ENCODE measurements at places on chromosomes 12 and 14. TPM values are rescaled to one million over a fixed set of nuclear protein-coding genes. Genes with fewer than 3 reads are reported as not detected.

C14orf39 gene
- 0.29 TPM for total RNA-seq

GPR65 gene
- total RNA-seq = under 0.01 TPM

OR4Q3 gene
- not detected for total RNA-seq

ADAM20 gene
- total RNA-seq = 1.5 TPM

- no peaks in the 10 kb centered on the region for H3K27me3 ChIP-seq
- H3K4me1 ChIP-seq = peaks cover 3% of the 10 kb centered on the region
- H3K27ac ChIP-seq = no peak overlapping the region
- H3K4me3 ChIP-seq = no peak overlapping the region
- DNase-seq = no peak
Observed at GRCh38 chr12:47207340-47207717, 127.6 kb upstream of the AMIGO2 start.

DNA sequence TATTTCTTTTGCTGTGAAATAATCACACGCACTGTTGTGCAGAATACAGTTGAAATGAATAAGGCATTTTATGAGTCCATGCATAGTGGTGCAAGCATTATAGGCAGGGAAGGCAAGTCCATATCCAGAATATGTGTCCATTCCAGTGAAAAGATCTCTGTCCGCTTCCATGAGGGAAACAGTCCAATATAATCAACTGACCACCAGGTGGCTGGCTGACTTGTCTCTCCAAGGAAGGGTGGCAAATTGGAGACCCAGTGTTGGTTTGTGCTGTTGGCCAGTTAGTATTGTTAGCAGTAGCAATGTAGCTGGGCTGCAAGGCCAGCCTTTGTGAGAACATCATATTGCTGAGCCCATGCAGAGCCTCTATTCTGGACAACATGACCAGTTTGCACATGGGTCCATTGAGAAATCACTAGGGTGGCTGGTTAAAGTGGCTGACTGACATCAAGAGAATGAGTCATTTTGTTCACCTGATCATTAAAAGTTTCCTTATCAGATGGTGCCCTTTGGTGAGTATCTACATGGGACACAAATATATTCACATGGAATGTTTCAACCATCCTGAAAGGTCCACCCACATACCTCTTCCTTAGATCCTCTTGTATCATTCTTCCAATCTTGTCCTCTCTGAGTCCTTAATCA, 17.3 kb upstream of the YAF2 start:
- H3K27ac ChIP-seq = no peak overlapping the region
- H3K4me1 ChIP-seq = no peaks in the 10 kb centered on the region
- no peaks in the 10 kb centered on the region for H3K27me3 ChIP-seq
- no peaks in the 10 kb centered on the region for H3K36me3 ChIP-seq
- no peak overlapping the region for H3K4me3 ChIP-seq
